ACHN (cell line): ENCODE measurements at places on chromosomes 2 and 18.
A peak's percentile ranks its signal among the peaks of the same experiment; 100 is the strongest.

GRCh38 chr2:206011795-206012194 is 74.2 kb downstream of the INO80D start:
- DNase-seq: no peak

DNA sequence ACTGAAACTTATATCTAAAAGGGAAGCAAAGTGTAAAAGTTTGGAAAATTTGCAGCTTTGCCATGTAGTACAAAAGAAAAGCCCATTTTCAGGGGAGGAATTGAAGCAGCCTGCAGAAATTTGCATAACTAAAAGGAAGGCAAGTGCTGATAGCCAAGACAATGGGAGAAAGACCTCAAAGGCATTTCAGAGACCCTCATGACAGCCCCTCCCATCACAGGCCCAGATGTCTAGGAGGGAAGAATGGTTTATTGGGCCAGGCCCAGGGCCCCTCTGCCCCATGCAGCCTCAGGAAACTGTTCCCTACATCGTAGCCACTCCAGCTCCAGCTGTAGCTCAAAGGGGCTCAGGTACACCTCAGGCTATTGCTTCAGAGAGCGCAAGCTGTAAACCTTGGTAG is 14.4 kb upstream of the WDR75 start:
- no peak for DNase-seq

DNA sequence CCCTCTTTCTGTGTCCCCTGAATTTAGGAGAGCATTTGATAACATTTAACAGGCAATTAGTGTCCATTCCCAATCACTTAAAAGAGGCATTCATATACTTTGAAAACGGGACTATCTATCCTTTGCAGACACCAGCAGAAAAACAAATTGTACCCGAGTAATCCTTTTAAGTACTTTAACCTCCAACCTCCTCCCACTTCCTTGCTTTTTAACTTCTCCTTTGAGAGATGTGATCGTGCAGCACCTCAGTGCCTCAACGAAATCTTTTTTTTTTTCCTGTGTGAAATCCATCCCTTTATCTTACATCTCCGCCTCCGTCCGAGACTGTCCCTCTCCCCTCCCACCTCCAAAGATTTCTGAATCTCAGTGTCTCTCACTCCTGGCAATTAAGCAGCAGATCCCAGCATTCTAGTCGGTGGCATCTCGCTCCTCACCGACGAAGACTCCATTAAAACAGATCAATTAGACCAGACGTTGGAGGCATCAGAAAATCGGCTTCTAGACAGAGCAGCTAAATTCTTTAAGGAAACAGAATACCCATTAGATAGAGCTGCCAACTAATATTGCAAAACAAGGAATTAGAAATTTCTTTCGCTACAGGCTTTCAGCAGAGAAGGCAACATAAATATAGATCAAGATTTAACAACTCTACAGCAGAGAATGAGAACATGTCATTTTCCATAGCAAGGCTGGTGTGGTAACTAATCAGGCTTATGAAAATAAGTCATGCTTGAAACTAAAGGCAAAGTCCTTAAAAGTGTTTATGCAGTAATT is 1.9 kb upstream of the TMEFF2 start:
- DNase-seq: no peak

GRCh38 chr2:201260302-201260800 is at the start of gene CASP8:
Gene CASP8, plus strand, starts transcription at chr2:201260536. Its CDS starts 5,951 bp downstream, at chr2:201266487.
- peak; percentile 72 for DNase-seq

- no peak for DNase-seq
Observed at GRCh38 chr2:214504599-214505376, 93.9 kb downstream of the VWC2L start.

- no peak for DNase-seq
Observed at GRCh38 chr2:12543978-12544558, 172.7 kb upstream of the TRIB2 start.

- DNase-seq: no peak
Observed at GRCh38 chr2:175432021-175432420, 250.5 kb upstream of the ATP5MC3 start.

DNA sequence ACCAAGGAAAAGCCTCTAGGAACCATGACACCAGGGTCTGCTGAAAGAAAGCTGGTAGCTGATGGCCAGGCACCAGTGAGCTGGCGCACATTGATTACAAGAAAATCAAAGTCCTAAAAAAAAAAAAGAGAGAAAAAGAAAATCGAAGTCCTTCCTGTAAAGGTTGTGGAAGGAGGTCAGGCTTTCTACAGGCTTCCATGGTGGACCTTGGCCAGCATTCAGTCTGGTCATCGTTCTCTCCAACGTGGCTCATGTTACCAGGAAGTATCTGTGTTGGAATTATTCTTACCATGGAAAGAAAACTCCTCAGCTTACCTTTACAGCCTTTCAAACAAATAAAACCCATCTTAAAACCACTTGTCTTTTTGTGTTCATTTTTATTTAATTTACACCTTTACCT is 65.6 kb downstream of the CYB5A start:
- DNase-seq: no peak

GRCh38 chr2:132544006-132544630 is 125.9 kb downstream of the LYPD1 start:
- DNase-seq: no peak

DNA sequence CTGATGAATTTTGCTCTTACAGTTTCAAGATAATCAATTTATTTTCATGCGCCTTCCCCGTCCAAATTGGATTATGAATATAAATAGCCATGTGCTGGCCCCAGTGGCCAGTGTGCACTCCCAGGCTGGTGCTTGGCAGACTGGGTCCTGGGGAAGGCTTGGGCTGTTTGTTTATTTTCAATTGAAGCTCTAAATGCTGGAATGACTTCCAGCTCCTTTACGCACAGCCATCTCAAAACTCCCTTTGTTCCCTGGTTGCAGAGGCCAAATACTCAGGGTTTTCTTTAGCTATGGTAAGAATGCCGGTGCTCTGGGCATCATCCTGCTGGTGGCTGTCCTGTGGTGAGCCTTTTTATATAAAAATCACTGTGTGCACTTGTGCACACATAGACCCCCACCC is 131.5 kb downstream of the PRKCE start:
- no peak for DNase-seq
